HCEC 1CT (cell line): ENCODE measurements at places on chromosomes 3 and 15.
A peak's percentile ranks its signal among the peaks of the same experiment; 100 is the strongest.

GRCh38 chr3:186502138-186502948 lies 41.8 kb downstream of the CRYGS start:
- DNase-seq: no peak

GRCh38 chr3:123920868-123921267 lies 36.7 kb upstream of the MYLK start:
- DNase-seq: no peak

DNA sequence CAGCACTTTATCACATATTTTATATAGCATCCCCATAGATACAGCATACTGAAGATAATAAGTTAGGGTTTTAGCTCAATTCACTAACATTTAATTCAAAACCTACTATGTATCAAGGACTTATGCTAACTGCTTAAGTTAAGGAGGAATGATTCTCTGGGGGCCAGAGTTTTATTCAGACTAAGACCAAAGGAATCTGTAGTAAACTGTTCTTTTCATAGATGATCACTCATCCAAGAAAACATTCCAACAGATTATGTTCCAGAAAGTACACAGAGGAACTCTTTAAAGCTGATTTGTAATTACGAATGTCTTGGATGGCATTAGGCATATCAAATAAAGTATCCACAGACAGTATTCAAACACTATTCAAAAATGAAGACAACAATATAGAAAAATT lies 226.4 kb downstream of the SCAPER start:
- peak; percentile 5 for DNase-seq

- no peak for DNase-seq
Observed at GRCh38 chr15:100022806-100023205, 289.6 kb upstream of the LYSMD4 start.

DNA sequence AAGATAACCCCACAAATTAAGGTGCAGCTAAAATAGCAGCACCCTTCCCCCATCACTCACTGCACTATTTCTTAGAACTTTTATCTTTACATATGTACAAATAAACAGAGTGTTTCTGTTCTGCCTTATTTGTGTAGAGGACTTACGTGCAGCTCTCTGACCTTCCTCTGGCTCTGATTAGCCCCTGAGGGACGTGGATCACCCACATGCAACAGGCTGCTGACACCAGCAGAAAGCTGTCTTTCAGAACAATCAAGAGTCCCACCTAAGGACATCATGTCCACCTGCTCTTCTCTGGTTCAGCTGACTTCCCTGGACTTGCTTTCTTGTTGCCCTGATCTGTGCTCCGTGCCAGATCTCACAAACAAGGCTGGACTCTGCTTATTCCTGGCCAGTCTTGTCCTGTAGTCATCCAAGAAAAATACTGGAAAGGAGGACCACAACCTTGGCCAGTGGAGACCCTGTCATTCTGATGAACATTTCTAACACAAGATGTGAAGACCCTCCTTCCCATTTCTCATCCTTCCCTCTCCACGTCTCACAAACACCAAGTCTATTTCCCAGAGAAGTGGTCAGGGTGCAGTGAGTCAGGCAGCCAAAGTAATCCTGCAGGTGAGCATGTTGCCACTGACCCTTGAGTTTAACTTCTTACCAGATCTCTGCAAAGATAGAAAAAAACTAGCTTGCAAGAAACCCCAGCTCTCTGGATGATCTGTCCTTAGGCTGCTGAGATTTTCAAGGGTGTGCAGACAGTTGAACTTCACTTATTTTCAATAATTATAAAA lies 243.6 kb upstream of the ICE2 start:
- DNase-seq: no peak

GRCh38 chr3:124540550-124541211 lies 189.6 kb upstream of the UMPS start:
- DNase-seq: no peak

DNA sequence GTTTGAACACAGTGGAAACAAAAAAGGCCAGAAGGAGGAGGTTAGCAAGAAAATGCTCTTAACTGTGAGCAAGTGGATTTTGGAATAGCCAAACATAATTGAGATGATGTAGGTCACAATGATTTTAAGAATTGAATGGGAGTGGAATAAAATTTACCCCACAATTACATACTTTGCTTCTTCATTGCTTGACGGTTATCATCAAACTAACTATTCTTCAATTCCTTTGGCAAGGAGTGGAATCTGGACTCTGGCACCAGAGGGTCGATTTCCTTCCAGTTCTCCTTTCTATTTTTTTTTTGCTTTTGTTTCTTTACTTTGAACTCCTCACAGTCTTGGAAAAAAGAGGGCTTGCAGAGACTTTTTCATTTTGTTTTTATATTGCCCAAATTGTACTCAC lies 634.5 kb upstream of the TGFBR2 start:
- no peak for DNase-seq

GRCh38 chr3:122325769-122326168 lies 721 bp downstream of the CSTA start:
- no peak for DNase-seq
